Renal pelvis (tissue), 12 donors: ENCODE measurements at places on chromosomes 2 and 18. TPM values are rescaled to one million over a fixed set of nuclear protein-coding genes. Genes with fewer than 3 reads are reported as not detected.

GRCh38 chr2:23658466-23658942, 268.4 kb downstream of the ATAD2B start:
- DNase-seq: no peak

- no peak for DNase-seq
These were observed 1.8 kb upstream of the CDK5R2 start for GRCh38 chr2:218957671-218958070.

DNA sequence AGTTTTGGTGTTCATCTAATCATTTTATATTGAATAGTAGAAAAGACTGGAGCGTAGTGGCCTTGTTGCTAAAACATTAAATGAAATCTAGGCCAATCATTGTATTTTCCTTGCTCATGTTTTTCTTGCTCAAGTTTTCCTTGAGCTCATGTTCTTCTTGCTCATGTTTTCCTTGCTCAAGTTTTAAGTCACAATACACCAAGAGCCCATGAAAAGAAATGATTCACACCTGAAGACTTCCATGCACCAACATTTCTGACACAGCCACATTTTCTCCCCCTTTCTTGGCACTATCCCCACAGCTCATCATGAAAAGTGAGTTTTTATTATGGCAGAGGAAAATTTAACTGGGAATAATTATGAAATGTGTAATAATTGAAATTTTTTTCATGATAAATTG, 92.0 kb downstream of the LRP1B start:
- no peak for DNase-seq

GRCh38 chr2:47160660-47161059, 5.6 kb upstream of the STPG4 start:
- DNase-seq: no peak

DNA sequence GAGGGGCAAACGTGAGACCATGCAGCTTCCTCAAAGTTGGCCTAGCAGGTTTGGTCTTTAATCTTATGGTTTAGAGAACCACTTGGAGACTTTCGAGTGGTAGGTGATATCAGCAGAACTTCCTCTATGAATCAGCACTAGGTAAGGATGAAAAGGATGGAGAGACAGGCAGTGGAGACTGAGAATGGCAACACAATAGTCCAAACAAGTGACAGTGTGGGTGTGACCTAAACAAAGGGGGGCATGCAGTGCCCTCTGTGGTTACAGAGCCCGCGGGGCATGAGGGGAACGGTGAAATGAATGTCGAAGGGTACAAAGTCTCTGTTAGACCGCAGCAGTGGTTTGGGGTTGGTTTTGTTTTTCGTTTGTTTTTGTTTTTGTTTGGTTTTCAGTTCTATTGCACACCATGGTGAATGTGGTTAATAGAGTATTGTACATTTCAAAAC, 143.9 kb downstream of the L3MBTL4 start:
- no peak for DNase-seq

GRCh38 chr2:38671303-38671702, 5.4 kb downstream of the GALM start:
- DNase-seq: no peak

DNA sequence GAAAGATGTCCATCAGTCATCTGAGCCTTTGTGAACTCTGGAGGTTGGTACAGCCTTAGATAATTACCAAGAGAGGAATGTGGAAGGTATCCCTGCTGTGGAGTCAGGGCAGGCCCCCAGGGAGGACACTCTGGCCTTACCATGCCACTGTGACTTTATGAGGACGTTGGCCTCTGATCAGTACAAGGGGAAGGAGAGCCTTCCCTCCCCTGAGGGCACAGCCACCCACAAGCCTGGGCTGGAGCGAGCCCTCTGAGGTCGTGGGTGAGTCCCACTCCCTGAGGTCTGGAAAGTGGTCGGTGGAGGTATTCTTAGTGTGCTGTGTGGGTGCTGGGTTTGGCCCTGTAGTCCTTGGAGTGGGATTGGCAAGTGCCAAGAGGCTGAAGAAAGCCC, 91.6 kb downstream of the STPG4 start:
- DNase-seq: no peak

Gene MOGAT1
- polyA plus RNA-seq: 0.17 TPM

DNA sequence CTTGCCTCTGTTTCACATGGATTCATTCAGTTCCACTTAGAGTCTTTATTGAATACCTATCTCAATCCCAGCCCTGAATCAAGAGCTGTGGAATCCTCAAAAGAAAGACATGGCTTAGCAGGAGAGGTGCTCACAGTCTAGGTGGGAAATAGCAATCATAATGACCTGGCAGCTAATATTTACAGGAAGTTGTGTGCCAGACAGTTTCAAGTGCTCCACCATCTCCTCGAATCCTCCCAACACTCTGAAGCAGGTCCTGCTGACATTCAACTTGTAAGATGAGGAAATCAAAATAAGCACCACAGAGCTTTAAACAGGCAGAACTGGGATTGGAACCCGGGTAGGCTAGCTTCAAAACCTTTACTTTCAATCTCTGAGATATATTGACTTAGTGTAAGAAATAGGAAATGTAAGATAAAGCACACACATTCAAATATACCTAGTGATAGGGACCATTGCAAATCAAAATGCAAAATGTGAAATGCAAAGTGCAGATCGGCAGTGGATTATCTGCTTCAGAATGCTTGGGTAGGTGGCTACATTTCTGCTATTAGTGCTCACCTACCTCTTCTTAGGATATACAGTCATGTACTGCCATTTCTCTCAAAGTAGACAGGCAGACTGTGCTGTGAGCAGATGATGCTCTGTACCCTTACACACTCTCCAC, 182.0 kb downstream of the PRKCE start:
- DNase-seq: no peak

DNA sequence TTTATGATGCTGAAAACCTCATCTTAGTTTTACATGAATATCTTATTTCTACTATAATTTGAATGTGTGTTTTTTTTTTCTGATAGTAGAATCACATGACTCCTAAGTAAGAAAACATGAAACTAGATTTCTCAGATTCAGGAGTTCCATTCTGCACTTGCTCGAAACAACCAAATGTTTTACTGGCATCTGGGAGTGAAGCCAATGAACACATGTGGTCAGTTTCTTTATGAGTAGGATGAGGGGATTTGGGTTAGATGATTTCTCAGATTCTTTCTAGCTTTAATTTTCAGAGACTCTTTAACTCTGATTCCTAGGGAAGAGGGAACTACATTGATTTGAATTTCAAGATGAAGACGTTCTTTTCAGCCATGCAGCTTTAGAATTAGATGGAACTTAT, 225.0 kb upstream of the NT5C1B start:
- no peak for DNase-seq

Gene POMC
- polyA plus RNA-seq: 17.6 TPM

Gene C2orf81
- 8.4 TPM for polyA plus RNA-seq

Gene MGAT4A
- polyA plus RNA-seq: 32.0 TPM

Gene SLC9A2
- 8.2 TPM for polyA plus RNA-seq

DNA sequence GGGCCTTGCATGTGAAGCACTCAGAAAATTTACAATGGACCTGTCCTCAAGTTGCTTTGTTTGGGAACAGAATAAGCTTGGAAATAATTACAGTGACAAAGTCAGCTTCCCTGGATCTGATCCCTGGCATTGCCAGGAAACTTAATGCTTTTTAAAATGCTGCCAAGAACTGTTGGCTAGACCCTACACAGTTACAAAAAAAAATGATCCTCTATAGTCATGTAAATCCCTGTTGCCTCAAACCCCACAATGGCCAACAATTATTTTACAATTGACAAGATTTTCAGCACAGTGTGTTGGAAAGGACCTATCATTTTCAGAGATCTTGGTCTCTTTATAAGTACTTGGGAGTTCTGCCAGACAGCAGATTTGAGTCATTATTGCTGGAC, 470.4 kb upstream of the ACVR2A start:
- DNase-seq: no peak

DNA sequence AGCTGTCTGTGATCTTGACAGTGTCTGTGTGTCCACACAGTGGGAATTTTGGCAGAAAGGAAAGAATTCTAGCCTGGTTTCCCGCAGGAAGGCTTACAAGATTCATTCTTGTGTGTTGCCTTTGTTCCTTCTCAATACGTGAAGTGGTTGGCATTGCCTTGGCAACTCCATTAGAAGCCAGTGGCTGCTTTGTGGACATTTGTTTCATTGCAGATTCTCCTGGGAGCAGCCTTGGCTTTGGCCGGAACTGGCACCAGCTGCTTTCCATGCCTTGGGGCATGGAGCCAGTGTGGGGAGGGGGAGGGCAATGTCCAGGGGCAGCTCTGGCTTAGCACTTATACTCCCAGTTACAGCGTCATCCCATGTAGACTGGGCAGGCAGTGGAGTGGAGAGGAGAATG, 39.4 kb downstream of the KIF5C start:
- no peak for DNase-seq

DNA sequence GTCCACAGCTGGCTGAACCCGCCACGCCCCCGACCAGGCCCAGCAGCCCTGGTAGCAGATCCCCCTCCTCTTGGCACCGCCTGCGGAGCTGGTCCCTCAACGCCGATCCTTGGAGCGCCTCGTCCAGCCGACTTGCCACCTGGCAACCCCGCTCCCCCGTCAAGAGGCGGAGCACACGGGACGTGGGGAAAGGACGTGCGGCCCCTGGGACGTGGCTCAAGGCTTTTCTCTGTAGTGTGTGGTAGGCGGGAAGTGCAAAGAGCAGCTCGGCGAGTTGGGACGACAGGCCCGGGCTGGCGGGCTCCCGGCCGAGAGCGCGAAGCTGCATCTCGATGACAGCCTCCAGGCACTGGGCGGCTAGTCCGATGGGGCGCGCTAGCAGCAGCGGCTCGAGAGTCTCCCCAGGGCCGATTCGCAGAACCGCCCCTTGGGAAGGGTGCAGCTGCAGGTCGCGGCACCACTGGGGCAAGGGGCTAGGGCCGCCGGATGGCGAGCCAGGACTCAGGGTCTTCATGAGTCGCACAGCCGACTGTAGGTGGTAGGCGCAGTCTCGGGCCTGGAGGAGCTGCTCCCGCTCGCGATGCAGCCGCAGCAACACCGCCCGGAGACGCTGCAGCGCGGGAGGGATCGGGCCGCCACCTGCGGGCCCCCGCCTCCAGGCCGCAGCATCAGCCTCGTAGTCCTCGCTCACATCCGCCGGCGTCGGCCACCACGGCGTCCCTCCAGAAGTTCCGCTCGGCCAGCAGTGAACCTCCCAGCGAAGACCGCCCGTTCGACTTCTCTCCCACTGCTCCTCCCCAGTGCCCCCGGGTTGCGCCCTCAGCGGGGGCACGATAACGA, 617 bp downstream of the CCDC142 start:
- DNase-seq: no peak
